ENCODE measurements at places on chromosomes 16 and 17.

DNA sequence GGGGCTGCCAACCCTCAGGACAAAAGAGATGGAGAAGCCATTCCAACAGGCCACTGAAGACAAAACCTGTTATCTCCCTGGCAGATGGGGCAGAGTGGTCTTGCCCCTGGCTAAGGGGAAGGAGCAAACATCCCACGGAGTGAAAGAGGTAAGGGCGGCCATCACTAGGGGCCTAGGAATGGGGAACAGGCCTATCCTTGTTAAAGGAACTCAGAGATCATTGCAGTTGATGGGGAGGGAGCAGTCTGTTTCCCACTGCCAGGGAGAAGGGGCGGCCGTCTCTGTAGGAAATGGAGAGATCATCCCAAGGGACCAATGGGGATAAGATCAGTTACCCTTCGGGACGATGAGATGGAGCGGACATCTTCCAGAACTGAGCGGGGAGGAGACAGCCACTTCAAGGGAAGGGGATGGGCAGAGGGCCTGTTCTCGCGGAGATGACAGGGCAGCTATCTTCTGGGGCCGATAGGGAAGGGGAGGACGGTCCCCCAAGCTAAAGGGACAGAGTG is 581 bp upstream of the TMEM208 start:
- no peak for DNase-seq

DNA sequence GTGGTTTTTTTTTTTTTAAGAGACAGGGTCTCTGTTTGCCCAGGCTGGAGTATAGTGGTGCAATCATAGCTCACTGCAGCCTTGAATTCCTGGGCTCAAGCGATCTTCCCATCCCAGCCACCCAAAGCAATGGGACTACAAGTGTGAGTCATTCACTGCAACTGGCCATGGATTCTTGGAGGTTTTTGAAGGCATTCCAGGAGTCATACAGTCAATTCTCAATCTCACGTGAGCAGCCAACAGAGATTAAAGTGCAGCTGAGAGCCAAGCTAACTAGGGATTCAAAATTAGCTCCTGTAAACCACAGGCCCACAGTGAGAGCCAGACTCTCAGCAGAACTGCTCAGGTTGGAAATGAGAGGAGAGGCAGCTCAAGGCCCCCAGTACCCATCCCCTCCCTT is 30.2 kb downstream of the XPO6 start:
- no peak for DNase-seq

DNA sequence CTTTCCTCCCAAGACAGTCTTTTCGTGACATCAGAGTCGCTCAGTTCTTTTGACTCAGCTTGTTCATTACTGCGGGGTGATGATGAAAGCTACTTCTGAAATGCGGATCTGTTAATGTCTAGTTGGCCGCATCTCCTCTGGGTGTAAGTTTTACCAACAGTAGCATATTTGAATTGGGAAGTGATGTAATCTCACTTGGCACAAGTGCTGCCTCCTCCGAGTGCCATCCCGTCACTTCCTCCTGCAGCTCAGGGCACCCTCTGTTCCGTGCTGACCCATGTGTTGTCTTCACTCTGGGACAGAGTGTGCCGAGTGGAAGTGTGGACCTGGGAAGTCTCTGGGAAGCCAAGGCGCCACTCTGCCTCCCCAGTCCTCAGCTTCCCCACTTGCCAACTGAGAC is 8.9 kb downstream of the ADAD2 start:
- no peak for DNase-seq

DNA sequence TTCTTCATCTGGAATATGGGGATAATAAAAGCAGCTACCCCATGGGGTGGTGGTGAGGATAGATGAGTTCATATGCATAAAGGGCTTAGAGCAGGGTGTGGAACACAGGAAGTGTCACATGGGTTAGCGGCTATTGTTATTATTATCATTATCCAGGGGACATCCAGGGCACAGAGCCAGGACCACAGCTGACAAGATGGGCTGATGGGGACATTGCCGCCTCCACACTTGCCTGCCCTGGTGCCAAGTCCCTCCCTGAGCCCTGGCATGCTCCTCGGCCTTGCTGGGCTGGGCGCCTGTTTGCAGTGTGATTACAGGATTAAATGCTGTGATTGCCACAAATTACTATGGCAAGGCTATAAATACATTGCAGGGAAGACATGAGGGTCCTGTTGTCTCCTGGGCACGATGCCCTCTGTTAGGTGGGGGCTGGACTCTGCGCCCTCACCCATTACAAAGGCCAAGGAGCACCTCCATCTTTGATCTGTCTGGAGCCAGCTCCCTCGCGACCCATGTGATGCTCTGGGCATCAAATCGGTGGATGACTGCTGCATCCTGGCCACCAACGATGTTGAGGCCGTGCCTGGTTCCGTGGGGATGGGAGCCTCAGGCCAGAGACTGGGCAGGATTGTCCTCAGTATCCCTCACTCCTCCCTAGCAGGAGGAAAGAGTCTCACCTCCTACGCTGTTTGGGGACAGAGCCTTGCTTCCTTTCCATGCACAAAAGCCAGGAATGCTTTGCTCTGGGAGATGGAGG is 43.2 kb downstream of the PIMREG start:
- no peak for DNase-seq
